HFFc6 (cell line): ENCODE measurements at places on chromosomes 1 and 21. TPM values are rescaled to one million over a fixed set of nuclear protein-coding genes. Genes with fewer than 3 reads are reported as not detected.

The ZSWIM5 gene
- total RNA-seq: 0.03 and 0.05 TPM in 2 replicates

DNA sequence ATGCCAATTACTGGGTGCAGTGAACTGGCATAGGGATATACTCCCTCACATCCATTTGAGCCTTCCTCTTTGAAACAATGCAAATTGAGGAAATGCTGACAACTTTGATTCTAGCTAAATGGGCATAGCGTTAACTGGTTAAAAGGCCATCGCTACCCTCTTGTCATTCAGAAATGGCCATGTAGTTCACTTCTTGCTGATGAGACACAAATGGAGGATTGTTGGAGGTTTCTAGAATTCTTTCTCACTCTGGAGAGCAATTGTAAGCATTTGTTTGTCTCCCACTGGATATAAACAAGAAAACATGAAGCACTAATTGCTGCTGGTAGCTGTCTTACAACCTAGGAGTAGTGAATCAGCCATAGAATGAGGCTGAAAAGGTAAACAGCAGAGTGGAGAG lies 14.4 kb downstream of the PRDX6 start:
- peaks cover 21% of the 10 kb centered on the region for H3K36me3 ChIP-seq
- H3K27ac ChIP-seq: no peak overlapping the region
- peaks cover 6% of the 10 kb centered on the region; the same call in 1 of the 2 replicates for H3K4me1 ChIP-seq

DNA sequence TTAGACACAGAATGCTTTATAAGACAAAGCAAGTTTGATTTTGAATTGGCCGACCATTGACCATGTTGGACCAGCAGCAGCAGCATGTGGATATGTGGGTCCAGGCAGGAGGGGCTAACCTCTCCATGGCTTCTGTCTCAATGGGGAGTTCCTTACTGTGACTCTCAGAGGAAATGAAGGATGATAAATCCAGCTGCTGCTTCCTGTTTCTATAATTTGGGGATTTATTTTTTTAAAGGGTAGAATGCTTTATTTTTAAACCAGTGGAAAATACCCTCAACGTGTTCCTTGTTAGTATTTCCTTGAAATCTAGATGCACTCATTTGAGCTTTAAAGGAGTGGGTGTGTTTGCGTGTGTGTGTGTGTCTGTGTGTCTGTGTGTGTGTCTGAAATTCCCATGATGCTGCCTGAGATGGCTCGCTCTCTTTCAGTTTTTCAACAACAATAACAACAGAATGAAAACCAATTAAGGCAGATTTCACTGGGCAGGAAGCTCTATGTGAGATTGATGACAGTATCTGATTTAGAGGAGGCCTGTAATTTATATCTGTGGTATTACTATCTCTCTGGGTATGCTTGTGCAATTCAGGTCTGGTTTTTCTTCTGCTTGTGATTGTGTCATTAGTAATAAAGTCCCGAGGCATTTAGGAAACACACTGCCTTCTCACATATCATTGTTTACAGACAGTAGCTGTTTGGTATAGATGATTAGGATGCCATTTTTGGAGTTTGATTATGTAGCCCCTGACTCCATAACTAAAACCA lies 86.1 kb upstream of the ZNF326 start:
- no peaks in the 10 kb centered on the region for H3K27me3 ChIP-seq
- peak overlapping the region; percentile 97 for H3K27ac ChIP-seq
- peak; percentile 80 for DNase-seq

DNA sequence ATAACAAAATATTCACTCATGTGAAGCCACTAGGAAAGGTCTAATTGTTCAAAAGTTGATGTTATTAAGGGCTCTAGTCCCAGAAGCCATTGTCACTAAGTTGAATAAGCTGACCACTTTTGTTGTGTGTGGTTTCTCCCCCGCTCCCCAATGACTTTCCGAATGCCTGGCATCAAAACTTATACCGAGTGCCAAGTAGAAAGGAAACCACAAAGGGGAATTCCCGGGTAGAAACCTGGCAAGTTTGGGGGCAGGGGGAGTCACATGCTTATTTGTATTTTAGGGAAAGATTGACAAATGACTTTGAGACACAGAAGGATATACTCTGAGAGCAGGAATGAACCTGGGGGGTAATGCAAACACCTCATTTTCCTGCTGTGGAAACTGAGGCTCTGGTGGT lies 154.1 kb downstream of the TGFBR3 start:
- H3K4me1 ChIP-seq: peaks cover 65% of the 10 kb centered on the region
- peak overlapping the region; percentile 86 for H3K27ac ChIP-seq
- H3K4me3 ChIP-seq: peak overlapping the region; percentile 75; the same call in 1 of the 2 replicates

DNA sequence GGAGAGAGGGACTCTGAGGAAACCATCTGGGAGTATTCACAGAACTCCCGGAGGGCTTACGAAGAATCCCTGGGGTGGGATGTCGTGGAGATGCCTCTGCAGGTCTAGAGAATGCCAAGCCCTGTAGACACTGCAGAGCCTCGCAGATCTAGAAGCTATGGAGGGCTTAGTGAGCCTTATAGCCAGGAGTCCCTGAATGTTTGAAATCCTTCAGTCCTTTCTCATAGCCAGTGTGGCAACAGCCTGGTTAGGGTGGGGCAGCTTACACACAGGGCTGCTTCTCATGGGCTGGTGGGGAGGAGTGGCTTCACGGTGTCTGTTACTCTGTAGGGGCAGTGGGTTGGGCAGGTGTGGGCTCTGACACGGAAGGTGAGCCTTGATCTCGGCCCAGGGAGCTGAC lies 44.2 kb upstream of the KDM4A start:
- no peaks in the 10 kb centered on the region for H3K4me1 ChIP-seq
- H3K27ac ChIP-seq: no peak overlapping the region
- H3K4me3 ChIP-seq: no peak overlapping the region
- DNase-seq: peak; percentile 23

DNA sequence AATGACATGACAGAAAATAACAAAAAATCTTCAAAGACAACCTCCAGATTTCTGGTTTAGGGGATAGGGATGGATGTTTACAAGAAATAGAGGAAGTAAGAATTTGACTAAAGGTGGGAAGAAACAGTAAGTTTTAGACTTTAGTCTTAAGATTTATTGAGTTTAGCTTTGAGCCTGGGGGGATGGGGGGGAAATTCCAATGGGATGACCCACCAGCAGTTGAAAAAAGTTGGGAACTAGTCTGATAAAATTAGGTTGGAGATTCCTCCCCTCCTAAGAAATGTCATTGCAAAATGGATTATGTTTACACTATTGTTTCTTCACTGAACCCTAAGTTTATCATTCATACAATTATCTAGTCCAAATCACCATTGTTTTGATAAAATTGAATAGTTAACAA lies 28.4 kb downstream of the WDR26 start:
- DNase-seq: no peak
- H3K4me3 ChIP-seq: peak overlapping the region; percentile 16
- H3K27me3 ChIP-seq: no peaks in the 10 kb centered on the region
- H3K4me1 ChIP-seq: peaks cover 40% of the 10 kb centered on the region
